ENCODE measurements at places on chromosomes 4 and X.
A peak's percentile ranks its signal among the peaks of the same experiment; 100 is the strongest.

DNA sequence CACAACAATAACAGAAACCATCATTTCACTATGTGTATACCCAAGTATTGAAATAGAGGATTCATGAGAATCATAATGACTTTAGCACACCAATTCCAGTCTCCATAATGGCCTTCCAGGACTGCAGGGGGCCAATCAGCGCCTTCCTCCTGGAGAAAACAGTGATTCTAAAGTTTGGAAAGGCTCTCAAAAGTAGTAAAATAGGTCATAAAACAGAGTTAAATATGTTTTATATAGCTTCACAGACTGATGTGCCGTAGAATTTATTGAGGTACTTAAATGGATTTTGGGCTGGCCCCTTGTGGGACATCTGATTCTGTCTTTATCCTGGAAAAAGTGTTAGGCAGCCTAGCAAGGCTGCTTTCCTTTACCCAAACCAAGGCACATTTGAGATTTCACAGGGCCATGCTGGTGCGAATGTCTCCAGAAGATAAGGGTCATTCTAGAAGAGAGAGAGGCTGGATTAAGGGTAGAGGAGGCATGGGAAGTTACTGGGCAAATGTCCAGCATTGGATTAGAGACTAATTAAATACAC is 543.9 kb downstream of the GALNTL6 start:
- DNase-seq: no peak

GRCh38 chr4:139144911-139145551 is 32.0 kb downstream of the ELF2 start:
- no peak for DNase-seq

DNA sequence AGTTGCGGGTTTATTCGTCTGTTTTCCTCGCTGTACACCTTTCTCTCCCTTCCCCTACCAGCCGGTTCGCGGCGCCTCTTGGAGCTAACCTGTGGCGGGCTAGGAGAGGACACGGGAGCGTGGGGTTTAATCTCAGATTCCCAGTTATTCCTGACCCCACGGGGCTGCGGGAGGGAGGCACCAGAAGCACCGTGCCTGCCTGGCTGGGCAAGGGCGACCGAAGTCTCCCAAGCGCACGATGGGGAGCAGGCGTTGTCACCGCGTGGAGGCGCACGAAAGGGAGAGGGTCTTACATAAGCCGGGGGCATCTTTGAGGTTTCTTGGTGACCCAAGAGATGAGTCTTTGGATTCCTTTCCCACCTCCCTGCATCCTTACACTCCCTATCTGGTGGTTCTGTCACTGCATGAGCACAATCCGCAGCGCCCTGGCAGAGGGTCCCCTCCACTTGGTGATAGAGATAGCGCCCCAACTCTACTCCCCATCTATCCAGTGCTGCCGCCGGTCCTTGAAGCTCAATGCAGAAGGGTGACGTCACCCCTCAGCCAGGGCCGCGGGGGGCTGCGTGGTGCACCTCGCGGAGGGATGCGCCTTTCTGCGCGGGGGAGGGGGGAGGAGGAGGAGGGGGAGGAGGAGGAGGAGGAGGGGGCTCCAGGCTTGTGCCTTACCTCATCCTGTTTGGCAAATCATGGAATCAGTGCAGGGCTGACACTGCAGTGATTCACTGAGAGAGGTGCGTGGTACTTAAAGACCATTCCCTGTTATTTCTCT is 793 bp downstream of the TSPAN7 start:
- no peak for DNase-seq

- no peak for DNase-seq
Observed at GRCh38 chr4:152359208-152360044, 176.5 kb downstream of the FBXW7 start.

DNA sequence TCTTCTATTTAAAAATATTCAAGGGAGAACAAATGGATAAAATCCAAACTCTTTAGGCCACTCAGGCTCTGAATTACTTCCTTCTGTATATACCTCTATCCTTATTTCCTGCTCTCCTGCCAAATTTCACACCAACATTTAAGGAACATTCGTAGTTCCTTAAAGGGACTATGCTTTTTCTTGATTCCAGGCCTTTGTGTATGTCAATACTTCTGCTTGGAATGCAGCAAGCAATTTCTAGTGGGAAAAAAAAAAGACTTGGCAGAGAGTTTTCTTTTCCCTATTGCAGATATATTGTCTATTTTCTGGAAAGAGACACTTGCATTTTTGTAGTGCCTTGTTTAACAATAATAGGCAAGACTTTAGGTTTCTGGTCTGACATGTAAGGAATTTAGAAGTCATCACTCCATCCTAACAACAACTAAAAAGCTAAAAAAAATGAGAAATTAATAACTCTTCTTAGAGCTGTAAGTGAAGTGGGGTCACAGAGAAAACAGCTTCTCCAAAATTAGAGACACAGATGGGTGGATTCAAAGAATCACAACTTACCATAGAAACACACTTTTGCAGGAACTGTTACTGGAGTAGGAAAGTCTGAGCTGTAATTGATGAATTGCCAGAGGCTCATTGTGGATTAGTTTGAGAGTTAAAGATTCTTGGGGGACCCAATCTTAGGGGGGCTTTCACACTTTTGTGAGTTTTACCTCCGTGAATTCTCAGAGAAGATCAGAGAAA is 2.1 kb upstream of the ADH5 start:
- DNase-seq: no peak

DNA sequence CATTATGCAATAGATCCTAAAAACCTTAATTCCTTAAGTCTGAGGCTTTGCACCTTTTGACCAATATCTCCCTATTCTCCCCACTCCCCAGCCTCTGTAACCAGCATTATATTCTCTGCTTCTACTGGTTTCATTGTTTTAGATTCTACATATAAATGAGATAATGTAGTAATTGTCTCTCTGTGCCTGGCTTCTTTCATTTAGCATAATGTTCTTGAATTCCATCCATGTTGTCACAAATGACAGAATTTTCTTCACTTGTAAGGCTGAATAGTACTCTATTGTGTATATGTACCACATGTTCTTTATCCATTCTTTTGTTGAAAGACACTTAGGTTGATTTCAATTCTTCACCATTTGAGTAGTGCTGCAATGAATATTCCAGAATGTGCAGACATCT is 66.0 kb downstream of the MAGEC1 start:
- no peak for DNase-seq

DNA sequence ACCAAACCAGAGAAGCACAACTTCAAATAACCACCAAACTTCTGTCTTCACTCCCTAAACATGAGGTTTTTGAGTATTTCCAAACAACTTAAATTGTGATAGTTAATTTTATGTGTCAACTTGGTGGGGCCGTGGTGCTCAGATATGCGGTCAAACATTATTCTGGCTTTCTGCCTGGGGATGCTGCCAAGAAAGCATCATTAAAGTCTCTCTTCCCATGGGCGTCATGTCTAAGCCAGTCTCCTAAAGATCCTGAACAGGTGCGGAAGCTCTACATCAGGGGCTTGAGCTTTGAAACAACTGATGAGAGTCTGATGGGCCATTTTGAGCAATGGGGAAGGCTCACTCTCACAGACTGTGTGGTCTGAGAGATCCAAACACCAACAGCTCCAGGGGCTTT is 24.1 kb upstream of the SOD3 start:
- DNase-seq: no peak

- no peak for DNase-seq
Observed at GRCh38 chr4:156568041-156568440, 403.6 kb downstream of the PDGFC start.

DNA sequence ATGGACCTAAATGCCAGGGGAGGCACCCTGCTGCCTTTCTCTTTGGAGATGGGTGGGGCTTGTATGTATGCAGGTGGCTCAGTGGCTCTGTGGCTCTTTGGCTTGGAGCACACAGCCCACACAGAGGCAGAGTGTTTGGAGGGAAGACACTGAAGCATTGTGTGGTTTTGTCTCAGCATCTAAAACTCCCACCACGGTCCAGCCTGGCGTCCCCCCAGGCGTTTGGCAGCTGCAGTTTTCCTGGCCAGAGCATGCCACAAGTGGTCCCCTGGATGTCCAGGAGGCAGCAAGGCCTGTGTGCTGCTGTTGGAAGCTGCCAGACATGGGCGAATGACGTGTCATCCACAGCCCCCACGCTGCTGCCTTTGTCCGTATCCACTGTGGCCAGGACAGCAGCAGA is 32.2 kb upstream of the PSAPL1 start:
- no peak for DNase-seq

DNA sequence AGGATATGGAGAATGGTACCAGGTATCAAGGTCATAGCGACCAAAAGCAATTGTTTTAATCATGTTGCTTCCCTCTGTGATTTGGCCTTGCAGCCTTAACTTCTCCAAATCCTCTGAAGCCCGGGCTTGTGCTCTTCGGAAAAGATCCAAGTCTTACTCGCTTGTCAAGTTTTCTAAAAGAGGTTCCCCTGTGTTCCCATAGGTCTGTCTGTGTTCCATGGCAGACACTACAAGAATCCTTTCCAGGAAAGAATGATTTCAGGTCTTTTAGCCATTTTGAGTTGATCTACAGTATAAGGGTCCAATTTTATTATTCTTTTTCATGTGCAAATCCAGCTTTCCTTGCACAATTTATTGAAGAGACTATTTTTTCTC is 710.6 kb upstream of the DIAPH2 start:
- no peak for DNase-seq

DNA sequence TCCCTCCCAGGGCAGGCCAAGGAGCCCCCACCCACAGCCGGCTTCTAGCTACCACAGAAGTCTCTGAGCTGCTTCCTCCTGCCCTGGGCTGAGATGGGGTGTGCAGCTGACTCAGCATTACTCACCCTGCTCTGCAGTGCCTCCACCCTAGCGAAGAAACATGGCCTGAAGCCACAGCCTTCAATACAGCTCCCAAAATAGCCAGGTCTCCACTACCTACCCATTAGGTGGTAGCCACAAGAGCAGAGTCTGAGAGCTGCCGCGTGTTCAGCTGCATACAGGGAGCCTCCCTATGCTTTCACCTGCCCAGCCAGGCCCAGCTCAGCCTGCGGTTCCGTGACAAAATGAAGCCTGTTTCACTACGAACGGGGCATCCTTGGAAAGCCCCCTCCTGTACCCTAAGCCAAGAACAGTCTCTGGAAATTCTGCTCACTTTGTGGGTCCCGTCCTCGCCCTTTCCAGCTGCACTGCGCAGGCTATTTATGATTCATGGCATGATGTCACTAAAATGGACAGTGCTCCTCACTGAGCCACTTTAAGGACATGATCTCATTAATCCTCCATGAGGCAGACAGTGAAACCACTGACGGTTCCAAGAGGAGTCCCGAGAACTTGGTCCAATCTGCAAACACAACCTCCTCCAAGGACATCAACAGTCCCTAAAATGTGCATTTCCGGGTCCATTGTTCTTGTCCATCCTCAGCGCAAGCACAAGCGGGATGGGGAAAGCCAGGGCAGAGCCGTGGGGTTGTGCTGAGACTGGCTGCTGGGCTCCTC is 20.2 kb downstream of the WDR1 start:
- DNase-seq: peak; percentile 84

DNA sequence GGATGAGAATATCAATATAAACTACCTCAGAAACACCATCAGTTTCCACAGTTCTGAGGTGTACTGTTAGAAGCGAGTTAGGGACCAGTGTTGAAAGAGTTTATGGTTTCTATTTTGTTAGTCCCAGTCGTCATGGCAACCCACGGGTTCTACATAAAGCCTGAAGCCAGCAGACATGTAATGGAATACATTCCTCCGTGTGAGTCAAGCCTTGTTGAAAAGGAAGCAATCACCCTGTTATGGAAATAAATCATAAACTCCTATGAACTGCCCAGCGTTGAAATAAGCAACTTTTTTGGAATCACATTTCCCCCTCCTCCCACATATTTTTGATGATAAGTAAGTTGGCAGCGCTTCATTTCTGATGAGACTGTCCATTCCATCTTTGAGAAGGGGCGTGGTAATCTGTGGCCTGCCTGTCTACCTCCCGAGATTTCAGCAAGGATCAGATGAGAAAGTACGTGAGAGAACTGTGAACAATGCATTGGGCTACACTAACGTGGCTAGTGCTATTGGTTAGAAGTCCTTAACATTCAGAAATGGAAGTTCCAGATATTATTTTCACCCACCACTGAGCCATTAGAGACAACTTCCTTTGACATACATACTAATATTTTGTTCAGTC is 40.4 kb upstream of the PDHA1 start:
- no peak for DNase-seq

- no peak for DNase-seq
Observed at GRCh38 chr4:48149827-48150370, 15.8 kb upstream of the TXK start.

DNA sequence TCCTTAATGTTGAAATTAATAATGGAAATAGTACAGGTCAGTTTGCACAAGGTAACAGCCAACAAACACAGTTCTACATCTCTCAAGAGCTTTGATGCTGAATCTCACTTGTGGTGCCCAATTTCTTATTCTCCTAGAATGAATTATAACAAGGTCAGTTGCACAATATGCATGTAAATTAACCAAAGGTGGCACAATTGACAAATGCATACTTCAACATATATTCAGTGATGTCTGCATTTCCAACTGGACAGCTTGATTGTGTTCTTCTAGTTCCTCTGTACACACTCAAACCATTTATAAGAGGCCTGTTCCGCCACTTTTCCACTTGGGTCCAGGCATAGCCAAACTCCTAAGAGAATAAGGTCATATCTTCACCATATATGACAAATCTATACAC is 210.3 kb upstream of the EPHA5 start:
- peak; percentile 9 for DNase-seq

GRCh38 chr4:10715135-10715534 is 30.6 kb upstream of the CLNK start:
- no peak for DNase-seq

- DNase-seq: no peak
Observed at GRCh38 chr4:55303760-55304165, 42.3 kb upstream of the SRD5A3 start.

GRCh38 chrX:109840585-109840984 is 107.5 kb upstream of the ACSL4 start:
- peak; percentile 79 for DNase-seq

- DNase-seq: no peak
Observed at GRCh38 chrX:111431001-111431400, 19.0 kb upstream of the DCX start.

DNA sequence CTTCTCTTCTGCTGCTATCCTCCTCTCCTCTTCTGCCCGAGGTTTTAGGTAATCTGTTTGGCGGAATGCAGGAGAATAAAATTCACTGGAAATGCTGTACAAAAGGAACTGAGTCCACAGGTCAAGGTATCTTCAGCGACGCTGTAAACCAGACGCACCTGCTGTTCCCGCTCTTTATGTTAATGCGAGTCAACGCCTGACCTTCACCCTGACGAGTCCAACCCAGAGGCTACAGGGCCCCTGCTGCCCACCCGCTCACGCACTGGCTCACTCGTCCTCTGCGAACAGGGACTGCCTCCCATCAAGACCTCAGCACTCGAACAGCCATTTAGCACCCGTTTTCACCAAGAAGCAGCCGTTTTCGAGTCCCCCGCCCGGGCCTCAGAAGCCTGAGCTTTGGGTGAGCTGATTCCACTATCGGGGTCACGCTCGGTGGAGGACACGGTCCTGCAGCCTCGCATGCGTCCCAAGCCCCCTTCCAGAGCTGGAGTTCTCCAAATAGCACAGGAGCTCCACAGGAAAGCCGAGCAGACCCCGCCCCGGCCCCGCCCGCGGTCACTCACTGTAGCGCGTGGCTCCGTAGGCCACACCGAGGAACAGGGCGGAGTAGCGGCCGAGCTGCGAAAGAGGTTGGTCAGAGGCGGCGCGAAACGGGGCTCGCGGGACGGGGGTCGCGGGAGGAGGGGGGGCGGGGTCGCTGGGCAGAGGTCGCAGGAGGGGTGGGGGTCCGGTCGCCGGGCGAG is 556 bp downstream of the ATP5ME start:
- DNase-seq: peak; percentile 38
